ENCODE measurements at places on chromosomes 6 and 20.

- DNase-seq = no peak
These were observed 19.4 kb downstream of the TGM2 start for GRCh38 chr20:38145729-38146075.

DNA sequence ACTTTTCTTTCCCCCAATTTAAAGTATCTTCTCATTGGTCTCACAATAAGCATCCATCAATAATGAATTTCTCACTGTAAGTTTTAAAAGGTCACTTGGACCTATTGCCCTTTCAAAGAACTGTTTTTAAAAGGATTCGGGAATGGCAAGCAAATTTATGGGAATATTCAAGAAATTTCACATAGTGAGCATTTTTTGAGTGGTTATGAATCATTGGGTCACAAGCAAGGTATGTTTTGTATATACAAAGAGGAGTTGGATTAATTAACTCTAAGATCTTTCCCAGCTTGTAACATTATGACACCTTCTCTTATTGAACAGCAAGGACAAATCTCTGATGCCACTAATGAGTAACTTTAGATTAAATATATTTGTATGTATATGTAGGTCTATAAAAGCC is 165.0 kb downstream of the MOXD1 start:
- no peak for DNase-seq

- no peak for DNase-seq
These were observed 278.8 kb upstream of the IMPG1 start for GRCh38 chr6:76351275-76351674.

GRCh38 chr6:36639171-36639808 is 39.2 kb upstream of the CDKN1A start:
- no peak for DNase-seq

DNA sequence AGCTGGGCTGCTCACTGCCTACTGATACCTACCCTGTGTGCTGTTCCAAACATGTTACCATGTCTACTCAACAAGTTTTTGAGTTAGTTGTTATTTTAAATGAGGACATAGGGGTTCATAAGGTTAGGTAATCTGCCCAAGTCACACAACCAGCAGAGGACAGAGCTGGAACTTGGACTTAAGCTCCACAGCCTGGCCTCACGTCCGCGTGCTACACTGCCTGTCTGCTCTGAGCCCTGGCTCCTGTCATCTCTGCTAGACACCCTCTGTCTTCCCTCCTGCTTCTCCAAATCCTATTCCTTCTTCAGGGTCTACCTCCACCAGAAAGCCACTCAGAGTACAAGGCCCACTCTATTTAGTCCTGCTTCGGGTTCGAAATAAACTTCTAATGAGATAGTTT is 18.2 kb downstream of the ANKRD66 start:
- no peak for DNase-seq

DNA sequence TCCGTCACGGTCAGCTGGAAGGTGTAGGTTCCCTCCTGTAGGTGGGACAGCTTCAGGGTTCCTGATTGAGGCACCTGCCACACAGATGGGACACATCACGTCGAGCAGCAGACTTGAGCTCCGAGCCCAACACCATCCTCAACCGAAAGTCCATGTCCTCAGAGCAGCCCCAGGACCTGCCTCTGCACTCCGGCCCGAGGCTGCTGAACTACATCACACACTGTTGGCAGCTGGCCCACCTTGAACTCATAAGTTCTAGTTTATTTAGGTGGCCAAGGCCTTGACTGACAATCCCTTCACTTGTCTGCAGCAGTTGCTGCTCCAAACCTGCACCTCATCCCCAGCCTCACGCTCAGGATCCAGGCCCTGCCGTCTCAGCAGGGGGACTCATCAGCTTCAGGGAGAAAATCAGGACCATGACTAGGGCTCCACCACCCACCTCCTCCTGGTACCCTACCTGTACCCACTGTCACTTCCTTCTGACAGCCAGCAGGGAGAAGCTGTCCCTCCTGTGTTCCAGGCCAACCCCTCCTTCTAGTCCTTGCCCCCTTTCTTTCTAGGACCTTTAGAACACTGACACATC is 21.0 kb downstream of the LRP11 start:
- no peak for DNase-seq

GRCh38 chr20:11838076-11838636 is 79.5 kb upstream of the BTBD3 start:
- no peak for DNase-seq

- no peak for DNase-seq
These were observed 216.4 kb downstream of the DLL1 start for GRCh38 chr6:170074435-170074834.

- DNase-seq = peak; percentile 92
These were observed 30.2 kb upstream of the SGK1 start for GRCh38 chr6:134347885-134348805.

DNA sequence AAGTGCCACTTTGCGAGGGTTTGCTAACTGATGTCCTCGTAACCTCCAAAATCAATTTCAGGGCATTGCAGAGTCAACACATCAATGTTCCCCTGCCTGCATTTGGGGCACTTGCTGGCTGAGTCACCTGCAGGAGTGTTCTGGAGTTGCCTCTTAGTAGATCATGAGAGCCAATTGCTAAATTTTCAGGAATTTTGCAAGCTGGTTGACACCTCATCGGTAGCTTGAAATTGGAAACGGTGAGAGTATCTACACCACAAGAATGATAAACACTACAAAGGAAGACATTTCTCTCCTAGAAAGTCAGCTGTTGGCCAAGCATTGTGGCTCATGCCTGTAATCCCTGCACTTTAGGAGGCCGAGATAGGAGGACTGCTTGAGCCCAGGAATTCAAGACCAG is 10.8 kb upstream of the BFSP1 start:
- no peak for DNase-seq

DNA sequence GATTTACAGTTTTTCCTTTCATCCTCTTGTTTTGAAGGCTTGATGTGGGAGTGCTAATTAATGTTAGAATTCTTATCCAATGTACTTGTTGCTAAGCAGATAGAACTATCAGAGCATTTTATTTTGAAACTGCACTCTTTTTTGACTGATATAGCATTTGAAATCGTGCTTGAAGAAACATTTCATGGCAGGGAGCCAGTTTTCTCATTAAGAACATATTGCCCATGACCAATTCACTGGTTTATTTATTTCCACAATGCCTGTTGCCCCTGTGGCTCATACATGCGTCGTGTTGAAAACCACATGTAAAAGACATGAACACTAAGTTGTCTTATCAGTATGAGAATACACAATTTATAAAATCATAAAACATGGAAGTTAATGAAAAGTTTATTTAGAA is 479.7 kb upstream of the FLRT3 start:
- DNase-seq = no peak

- DNase-seq = no peak
These were observed 488.4 kb upstream of the JAG1 start for GRCh38 chr20:11162026-11162775.

DNA sequence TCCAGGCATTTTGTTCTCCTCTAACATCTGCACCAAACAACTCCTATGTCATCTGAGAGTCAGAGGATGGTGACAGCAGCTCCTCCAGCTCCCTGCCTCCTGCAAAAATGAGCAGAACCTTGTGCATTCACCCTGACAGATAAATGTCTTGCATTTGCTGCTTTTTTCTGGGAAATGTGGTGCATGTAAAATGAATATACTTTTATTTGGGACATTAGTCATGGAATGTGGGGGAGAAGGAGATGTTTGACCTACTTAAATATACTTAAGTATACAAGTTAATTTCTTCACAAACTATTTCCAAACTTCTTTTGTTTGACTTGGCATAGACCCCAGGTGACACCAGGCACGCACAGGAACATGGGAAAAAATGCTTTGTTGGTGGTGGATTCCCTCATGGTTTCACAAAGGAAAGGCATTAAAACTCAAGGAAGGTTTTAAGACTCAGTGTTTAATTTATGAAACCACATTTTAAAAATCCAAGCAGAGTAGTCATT is 181.8 kb upstream of the MCHR2 start:
- peak; percentile 56 for DNase-seq

DNA sequence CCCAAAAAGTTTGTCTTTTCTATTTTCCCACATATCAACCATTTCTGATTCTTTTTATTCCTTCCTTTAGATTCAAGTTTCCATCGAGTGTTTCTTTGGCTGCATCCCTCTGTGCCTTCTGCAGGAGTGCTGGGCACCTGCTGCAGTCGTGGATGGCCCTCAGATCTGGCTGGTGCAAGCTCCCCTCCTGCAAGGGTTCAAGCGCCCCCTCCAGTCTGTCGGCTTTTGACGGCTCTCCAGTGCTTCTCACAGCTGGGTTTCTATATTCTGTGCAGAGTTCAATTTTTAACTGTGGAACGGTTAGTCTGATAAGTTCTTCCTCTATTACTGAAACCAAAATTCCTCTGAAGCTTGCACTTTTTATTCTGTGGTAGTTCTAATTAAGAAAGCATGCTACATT is 132.1 kb downstream of the HUS1B start:
- no peak for DNase-seq

DNA sequence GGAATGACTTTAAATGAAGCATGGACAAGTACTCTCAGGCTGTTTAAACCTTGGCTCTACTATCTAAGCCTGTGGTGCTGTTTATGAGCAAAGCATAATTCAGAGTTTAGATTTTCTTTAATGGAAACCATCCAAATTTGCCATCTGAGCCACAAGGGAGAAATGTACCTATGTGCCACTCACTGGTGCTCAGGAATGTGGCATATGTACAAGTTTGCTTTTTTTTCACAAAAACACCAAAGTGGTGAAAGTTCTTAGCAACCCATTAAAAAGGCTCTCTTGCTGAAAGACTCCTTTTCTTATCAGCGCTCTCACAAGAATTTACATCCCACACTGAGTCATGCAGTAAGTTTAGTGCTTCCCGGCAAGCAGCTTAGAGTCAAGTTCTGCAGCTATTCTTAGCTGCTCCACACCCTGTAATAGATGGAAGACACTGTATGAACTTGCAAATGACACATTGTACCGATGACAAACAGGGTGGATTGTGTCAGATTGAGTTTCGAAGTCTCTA is 57.3 kb upstream of the MLIP start:
- peak; percentile 89 for DNase-seq

GRCh38 chr6:15990179-15990578 is 138.7 kb upstream of the MYLIP start:
- DNase-seq = no peak

DNA sequence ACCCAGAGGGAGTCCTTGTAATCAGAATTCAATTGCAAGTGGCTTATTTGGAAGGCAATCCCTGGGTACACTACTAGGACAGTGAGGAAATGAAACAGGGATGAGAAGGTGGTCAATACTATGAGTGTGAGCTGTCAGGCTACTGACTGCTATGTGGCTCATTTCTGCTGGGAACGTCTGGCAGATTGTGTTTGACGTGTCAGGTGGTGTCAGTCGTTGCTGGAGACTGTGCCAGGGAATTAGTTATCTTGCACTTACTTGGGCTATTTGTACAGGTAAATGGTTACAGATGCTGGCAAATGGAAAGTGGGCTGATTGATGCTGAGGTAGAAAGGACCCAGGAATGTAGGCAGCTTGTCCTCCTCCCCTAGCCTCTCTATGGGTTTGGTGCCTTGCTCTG is 17.4 kb downstream of the CST4 start:
- DNase-seq = no peak

GRCh38 chr6:155108070-155108820 is 113.1 kb downstream of the TIAM2 start:
- DNase-seq = no peak

DNA sequence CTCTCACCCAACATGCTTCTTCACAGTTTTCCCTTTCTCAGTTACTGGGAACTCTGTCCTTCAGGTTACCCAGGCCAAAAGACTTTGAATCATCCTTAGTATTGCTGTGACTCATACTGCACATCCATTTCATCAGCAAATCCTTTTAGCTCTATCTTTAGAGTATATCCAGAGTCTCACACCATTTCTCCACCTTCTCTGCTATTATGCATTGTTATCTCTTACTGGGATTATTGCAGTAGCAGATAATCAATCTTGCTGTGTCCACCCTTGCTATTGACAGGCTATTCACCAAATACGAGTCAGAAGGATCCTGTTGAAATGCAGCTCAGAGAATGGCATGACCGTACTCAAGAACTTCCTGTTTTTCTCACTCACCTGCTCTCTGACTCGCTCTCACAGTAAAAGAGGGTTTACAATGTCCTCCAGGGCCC is 57.3 kb downstream of the BCKDHB start:
- peak; percentile 86 for DNase-seq

DNA sequence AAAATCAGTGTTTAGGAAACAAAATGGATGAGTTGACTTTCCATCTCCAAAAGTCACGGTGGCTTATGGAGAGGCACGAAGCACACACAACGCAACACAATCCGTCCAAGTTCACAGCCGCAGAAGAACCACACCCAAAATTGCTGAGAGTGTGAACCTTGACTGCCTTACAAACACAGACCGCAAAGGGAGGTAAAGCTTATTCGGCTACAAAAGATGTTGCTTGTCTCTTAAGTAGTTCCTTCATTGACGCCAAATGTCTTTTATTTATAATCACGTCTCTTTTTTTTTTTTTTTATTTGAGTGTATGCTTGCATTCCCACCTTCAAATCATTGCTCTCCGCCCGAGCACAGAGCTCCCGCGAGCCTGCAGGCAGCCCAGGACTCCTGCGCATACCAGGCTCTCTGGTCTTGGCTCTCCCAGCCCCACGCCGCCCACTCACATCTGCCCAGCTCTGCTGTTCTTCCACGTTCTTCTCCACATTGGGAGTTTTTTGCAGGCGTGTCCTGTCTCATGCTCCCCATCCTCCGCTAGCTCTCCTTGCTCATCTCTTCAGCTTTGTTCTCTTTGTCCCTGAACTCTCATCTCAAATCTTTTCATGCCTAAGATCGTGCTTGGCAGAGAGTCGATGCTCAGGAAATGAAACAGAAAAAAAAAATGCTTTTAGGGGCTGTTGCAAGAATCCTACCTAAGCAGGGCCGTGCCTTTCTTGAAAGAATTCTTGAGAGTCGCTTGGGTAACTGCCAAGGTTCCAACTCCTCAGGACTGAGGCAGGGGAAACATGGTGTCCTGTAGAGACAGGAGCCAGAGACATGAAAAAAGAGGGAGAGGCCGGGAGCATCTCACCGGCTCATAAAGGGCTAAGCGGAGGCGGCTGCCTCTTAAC is 25.8 kb downstream of the LY86 start:
- no peak for DNase-seq

GRCh38 chr20:15710636-15711035 is 862.6 kb downstream of the KIF16B start:
- no peak for DNase-seq

GRCh38 chr6:144379356-144379755 is 94.2 kb downstream of the UTRN start:
- peak; percentile 55 for DNase-seq

GRCh38 chr20:58852543-58853271 is at the start of gene GNAS:
Gene GNAS, plus strand, starts transcription at chr20:58852716.
- no peak for DNase-seq

DNA sequence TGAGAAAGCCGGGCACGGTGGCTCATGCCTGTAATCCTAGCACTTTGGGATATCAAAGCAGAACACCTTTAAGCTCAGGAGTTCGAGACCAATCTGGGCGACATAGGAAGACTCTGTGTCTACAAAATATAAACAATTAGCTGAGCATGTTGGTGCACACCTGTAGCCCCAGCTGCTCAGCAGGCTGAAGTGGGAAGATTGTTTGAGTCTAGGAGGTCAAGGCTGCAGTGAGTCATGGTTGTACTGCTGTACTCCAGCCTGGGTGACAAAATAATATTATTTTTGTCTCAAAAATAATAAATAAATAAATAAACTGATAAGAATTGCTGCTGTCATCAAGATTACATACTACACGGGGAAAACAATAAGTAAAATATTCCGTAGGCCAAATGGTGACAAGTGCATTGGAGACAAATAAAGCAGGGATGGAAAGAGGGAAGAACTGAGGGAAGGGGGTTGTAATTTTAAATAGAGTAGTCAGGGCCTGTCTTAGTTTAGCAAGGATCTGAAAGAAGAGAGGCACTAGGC is 14.0 kb upstream of the TOP1 start:
- DNase-seq = no peak

Data from HT1080 (cell line).